ENCODE measurements at places on chromosomes 13 and 19.

GRCh38 chr13:38173403-38173802 is 176.2 kb upstream of the UFM1 start:
- DNase-seq: no peak

- DNase-seq: no peak
Measured at GRCh38 chr13:110221406-110222117, 85.4 kb downstream of the COL4A1 start.

DNA sequence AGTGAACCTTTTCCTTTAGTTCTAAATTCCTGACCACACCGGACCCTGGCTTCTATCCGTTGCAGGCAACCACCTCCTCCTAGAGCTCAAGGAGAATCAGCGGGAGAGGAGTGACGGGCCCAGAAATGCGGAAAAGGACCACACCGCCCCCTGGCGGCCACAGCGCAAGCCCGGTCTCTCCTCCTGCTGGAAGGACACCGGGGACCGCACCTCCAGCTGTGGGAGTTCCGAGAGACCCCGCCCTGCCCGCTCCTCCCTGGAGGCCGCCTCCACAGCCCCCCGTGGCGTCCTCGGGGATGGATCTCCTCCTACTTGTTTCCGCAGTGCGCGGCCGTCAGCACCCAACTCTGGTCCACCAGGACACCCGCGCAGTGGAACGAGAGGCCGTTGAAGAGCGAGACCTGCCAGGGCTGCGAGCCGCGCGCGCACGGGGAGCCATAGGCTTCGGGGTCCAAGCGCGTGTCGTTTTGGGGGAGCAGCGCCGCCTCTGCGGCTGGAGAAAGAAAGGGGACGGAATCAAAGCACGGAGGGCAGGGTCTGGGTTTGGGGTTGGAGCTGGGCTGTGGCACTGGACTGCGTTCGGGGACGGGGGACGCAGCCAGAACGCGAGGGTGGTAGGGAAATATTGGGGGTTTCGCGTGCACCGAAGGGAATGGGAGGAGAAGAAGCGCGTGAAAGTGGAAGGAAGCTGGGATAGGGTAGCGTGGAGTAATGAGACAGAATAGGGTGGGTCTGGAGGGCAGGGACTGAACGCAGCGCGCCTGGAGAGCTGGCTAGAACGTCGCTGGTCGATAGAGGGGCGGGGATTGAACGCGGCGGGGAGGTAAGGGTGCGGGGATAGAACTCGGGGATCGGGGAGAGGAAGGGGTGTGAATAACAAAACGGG is 2.5 kb downstream of the KLK10 start:
- peak; percentile 71 for DNase-seq

GRCh38 chr13:109971006-109971405 is 184.6 kb upstream of the IRS2 start:
- DNase-seq: no peak

- no peak for DNase-seq
Measured at GRCh38 chr13:47990920-47991466, 10.1 kb downstream of the SUCLA2 start.

DNA sequence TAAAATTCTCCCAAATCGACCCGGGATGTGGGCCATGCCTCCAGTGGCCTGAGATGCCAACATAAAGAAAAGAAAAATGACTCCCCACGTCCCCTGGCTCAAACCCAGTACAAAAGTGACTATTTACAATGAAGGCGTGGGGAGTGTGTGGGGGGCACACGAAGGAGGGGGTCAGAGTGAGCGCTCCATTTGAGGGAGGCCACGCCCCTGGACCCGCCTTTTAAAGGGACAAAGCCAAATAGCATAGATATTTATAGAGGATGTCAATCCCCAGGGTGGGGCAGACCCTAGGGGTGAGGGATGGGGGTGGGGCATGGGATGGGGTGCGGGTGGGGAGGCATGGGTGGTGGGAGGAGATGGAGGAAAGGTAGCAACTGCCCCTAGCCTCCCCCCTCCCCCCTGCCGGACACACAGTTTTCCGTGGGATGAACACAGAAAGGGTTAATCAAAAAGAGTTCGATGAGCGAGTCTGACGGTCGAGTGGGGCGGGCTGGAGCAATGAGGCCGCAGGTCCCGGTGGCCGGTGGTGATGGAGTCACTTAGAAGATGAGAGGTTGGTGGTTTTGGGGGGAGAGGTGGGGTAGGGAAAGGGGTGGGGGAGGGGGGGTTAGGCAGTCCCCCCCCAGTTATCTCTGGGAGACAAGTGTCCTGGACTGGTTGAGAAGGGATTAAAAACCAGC is 20.1 kb upstream of the NANOS2 start:
- DNase-seq: no peak

- no peak for DNase-seq
Measured at GRCh38 chr13:113938246-113938645, 35.6 kb downstream of the C13orf46 start.

DNA sequence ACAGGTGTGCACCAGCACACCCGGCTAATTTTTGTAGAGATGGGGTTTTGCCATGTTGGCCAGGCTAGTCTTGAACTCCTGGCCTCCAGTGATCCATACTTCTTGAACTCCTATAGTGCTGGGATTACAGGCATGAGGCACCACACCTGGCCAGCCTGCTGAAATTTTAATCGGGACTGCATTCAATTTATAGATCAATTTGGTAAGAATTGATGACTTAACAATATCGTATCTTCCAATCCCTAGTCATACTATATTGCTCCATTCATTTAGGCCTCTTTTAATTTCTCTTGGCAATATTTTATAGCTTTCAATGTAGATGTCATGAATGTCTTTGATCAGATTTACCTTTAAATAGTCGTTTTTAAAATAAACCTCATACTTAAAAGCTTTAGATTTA is 5.6 kb upstream of the ZNF45 start:
- no peak for DNase-seq

DNA sequence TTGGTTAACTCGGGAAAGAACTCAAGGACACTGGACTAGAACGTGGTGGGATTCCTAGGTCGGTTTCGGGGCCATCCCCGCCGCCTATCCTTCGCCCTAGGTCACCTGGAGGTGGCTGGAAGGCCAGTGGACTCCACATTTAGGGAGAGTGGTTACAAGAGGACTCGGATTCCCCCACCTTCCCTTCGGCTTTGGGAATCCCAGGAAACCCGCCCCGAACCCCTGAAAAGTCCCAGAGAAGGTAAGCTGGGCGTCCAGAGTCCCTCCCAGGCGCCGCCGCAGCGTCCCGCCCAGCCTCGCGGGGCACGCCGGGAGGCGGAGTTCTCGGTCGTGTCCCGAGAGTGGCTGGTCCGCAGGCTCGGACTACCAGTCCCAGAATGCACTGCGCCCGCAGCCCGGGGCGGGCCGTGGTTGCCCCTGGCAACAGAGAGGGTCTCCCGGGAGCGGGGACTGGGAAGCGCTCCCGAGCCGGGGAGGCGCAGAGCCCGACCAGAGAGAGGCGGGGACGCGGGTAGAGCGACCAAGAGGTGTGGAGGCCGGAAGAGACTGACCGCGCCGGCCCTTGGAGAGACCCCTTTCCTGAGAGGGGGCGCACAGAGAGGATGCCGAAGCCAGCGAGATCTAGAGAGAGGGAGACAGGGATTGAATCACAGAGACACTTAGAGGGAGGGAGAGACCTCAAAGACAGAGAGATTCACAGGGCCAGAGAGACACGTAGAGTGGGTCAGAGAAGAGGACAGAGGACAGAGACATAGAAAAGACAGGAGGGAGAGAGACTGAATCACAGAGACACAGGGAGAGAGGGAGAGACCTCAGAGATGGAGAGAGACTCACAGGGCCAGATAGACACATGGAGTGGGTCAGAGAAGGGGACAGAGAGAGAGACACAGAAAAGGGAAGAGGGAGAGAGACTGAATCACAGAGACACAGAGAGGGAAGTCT is 2.6 kb upstream of the PRKCG start:
- DNase-seq: peak; percentile 73

- DNase-seq: no peak
Measured at GRCh38 chr13:68667863-68668262, 1437.7 kb upstream of the PCDH9 start.

Data from activated CD8-positive, alpha-beta memory T cell treated with anti-CD3 and anti-CD28 coated beads for 48 hours (primary cell).